ENCODE measurements at places on chromosomes 5 and 9.

DNA sequence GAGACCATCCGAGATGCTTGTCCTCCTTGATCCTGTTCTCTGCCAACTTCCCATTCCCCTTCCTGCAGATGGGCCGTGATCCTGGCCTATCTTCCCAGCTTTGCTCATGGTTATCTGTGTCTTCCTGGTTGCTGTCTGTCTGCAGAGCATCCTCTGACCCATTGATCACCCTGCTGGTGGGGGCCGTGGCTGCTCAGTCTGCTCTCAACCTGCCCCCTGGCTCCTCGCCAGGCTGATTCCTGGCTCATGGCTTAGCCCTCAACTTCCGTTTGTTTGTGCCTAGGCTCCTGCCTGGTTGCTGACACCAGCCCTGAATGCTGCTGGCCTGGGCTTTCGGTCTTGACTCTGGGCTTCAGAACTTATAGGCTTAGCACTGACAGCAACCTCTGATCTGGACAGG is 67.1 kb upstream of the SMIM15 start:
- H3K27me3 ChIP-seq = no peaks in the 10 kb centered on the region
- no peak for DNase-seq
- no peaks in the 10 kb centered on the region for H3K36me3 ChIP-seq
- H3K4me3 ChIP-seq = no peak overlapping the region
- no peak overlapping the region for H3K27ac ChIP-seq

DNA sequence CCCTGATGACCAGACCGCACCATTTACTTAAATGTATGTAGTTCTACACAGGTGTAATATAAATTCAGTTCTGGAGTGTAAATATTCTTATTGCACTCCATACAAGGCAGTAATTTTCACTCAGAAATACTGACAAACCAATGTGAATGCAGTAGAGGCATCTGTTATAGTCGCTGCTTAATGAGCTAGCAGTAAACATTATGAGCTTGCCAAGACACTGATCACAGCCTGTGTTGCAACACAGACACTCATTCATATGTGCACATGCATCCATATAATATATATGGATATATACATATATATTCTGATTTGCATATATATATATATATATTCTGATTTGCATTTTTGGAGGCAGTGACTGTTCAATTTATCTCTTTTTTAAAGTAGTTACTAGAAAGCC is 435.1 kb upstream of the ST8SIA4 start:
- no peaks in the 10 kb centered on the region for H3K27me3 ChIP-seq
- H3K36me3 ChIP-seq = no peaks in the 10 kb centered on the region
- H3K27ac ChIP-seq = no peak overlapping the region
- no peaks in the 10 kb centered on the region for H3K4me1 ChIP-seq
- DNase-seq = no peak

DNA sequence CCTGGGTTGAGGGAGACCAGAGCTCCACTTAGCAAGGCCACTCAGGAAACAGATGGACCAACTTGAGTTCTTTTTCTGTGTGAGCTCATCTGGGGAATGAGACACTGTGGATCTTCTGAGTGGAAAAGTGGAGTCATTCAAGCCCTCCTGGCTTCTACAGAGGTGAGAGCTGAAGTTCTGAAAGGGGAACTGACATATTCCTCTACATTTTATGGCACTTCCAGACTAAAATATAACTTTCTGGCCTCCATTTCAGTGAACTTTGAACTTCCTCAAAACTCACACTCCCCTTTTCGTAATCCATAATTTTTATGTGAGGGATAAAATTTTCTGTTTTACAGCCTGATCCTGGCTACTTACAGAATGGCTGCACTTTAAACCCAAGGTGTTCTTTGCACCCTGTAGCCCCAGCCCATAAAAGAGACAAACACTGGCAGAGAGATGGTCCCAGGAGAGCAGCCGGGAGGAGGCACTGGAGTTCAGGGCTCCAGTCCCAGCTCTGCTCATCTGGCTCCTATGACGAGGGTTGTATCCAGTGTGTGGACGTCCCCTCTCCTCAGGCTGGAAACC is 10.8 kb downstream of the SPAAR start:
- no peak overlapping the region for H3K4me3 ChIP-seq
- peaks cover 19% of the 10 kb centered on the region for H3K4me1 ChIP-seq
- no peaks in the 10 kb centered on the region for H3K27me3 ChIP-seq
- DNase-seq = no peak
- no peaks in the 10 kb centered on the region for H3K36me3 ChIP-seq

DNA sequence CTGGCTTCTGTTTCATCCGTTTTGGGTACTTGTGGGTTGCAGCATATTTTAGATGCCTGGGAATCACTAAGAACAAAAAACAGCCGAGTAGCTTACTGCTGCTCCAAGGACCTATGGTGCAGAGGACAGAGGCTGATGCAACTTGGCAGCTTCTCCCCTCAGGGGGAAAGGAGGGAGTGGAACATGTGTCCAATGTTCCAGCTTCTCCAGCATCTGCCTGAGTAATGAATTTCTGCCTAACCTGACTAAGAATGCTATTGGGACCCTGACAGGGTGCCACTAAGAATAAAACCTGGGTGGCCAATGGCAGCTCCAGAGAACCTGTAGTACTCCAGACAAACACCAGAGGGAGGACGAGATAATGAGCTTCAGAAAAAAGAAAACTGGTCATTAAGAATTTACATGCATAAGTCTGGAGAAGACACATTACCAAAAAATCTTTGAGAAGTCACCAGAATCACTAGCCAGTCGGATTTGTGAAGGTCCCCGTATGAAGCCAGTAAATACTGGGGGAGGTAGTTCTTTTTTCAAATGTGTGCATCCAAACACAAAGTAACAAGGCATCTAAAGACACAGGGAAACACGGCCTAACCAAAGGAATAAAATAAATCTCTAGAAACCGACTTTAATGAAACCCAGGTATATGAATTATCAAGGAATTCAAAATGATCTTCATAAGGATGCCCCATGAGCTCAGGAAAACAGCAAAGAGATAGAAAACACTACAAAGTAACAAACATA is 293.5 kb downstream of the HINT1 start:
- H3K36me3 ChIP-seq = no peaks in the 10 kb centered on the region
- no peak overlapping the region for H3K27ac ChIP-seq
- no peaks in the 10 kb centered on the region for H3K27me3 ChIP-seq
- peak; percentile 38 for DNase-seq
- no peak overlapping the region for H3K4me3 ChIP-seq
- no peaks in the 10 kb centered on the region for H3K4me1 ChIP-seq
